ENCODE measurements at places on chromosomes 12 and 14.
A peak's percentile ranks its signal among the peaks of the same experiment; 100 is the strongest.

- H3K4me1 ChIP-seq = no peaks in the 10 kb centered on the region
- no peak overlapping the region for H3K27ac ChIP-seq
- no peak for DNase-seq
- no peaks in the 10 kb centered on the region for H3K36me3 ChIP-seq
- H3K4me3 ChIP-seq = no peak overlapping the region
These were observed 854.4 kb downstream of the TMEM121 start for GRCh38 chr14:106380740-106381139.

DNA sequence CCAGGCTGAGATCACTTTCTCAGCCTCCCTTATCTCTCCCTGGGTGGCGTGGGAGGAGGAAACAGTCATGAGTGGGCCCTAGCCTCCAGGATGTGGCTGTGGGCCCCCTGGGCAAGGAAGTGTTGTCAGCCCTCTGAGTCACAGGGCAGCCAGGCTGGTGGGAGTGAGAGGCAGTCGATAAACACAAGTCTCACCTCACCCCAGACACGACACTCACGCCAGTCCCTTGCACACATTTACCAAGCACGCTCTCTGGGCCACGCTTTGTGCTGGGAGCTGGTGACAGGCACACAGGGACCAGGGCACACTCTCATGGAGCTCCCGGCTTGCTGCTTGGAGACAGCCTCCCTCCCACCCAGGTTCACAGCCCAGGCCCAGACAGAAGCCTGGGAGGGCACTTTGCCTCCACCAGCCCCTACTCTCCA is 1.9 kb upstream of the KRT79 start:
- H3K27me3 ChIP-seq = no peaks in the 10 kb centered on the region
- no peak overlapping the region for H3K4me3 ChIP-seq
- no peak for DNase-seq
- no peaks in the 10 kb centered on the region for H3K36me3 ChIP-seq
- no peaks in the 10 kb centered on the region for H3K4me1 ChIP-seq

GRCh38 chr12:67425394-67425793 is 156.2 kb downstream of the CAND1 start:
- H3K4me1 ChIP-seq = no peaks in the 10 kb centered on the region
- no peak overlapping the region for H3K27ac ChIP-seq
- H3K36me3 ChIP-seq = no peaks in the 10 kb centered on the region
- no peak overlapping the region for H3K4me3 ChIP-seq
- H3K27me3 ChIP-seq = no peaks in the 10 kb centered on the region
- no peak for DNase-seq

DNA sequence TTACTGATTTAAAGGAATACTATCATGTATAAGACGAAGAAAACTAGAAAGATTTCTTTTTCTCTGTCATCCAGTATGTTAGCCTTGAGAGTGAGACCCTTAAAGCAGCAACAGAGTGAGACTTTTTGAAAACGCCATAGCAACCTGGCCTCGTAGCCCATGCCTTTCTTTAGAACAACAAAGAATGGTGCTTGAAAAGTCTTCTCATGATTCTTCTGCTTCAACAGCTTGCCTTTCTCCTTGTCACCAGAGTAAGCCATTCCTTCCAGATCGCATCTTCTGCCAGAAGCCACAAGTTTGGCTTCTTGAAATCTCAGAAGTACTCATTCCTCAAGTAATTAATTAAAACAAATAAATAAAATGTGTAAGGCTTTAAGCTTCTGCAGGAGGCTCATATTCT is 109.3 kb downstream of the PDE3A start:
- H3K27ac ChIP-seq = peak overlapping the region; percentile 11
- no peak overlapping the region for H3K4me3 ChIP-seq
- DNase-seq = no peak
- H3K4me1 ChIP-seq = peaks cover 26% of the 10 kb centered on the region
- no peaks in the 10 kb centered on the region for H3K27me3 ChIP-seq

- H3K27me3 ChIP-seq = no peaks in the 10 kb centered on the region
- no peak overlapping the region for H3K4me3 ChIP-seq
- no peak overlapping the region for H3K27ac ChIP-seq
- DNase-seq = no peak
- no peaks in the 10 kb centered on the region for H3K4me1 ChIP-seq
These were observed 1097.4 kb upstream of the TMEM132C start for GRCh38 chr12:127169321-127170181.

- H3K4me1 ChIP-seq = no peaks in the 10 kb centered on the region
- H3K27me3 ChIP-seq = no peaks in the 10 kb centered on the region
- H3K36me3 ChIP-seq = no peaks in the 10 kb centered on the region
These were observed 9.7 kb upstream of the ZNF605 start for GRCh38 chr12:132965796-132966195.

- no peak overlapping the region for H3K27ac ChIP-seq
- H3K4me1 ChIP-seq = no peaks in the 10 kb centered on the region
- H3K4me3 ChIP-seq = no peak overlapping the region
- no peak for DNase-seq
- no peaks in the 10 kb centered on the region for H3K27me3 ChIP-seq
These were observed 537.3 kb downstream of the TMTC2 start for GRCh38 chr12:83224012-83224411.

DNA sequence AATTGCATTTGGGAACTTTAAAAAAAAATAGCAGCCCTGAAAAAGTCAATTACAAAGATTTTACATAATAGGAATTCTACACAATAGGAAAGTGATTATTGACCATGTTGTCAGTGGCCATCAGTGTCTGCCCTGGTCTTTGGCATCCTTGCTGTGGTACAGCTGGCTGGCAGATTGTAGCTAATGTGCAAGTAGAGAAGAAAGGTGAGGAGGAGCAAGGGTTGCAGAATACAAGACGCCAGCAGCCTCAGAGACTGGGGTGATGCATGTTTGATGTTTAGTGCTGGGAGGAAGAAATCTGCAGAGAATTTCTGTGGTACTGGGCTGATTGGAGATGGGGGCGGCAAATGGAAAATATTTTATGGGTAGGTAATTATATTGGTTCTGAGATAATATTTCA is 322.9 kb downstream of the TMEM117 start:
- H3K27me3 ChIP-seq = no peaks in the 10 kb centered on the region
- no peaks in the 10 kb centered on the region for H3K36me3 ChIP-seq
- no peak overlapping the region for H3K4me3 ChIP-seq

GRCh38 chr14:73755434-73756014 is 41.3 kb upstream of the PNMA1 start:
- no peaks in the 10 kb centered on the region for H3K27me3 ChIP-seq
- H3K4me1 ChIP-seq = peaks cover 87% of the 10 kb centered on the region
- H3K4me3 ChIP-seq = peak overlapping the region; percentile 35
- H3K36me3 ChIP-seq = no peaks in the 10 kb centered on the region
- peak; percentile 84 for DNase-seq
- peak overlapping the region; percentile 99 for H3K27ac ChIP-seq

- peak overlapping the region; percentile 13 for H3K4me3 ChIP-seq
- DNase-seq = peak; percentile 97
- H3K27me3 ChIP-seq = no peaks in the 10 kb centered on the region
- H3K36me3 ChIP-seq = no peaks in the 10 kb centered on the region
- H3K27ac ChIP-seq = peak overlapping the region; percentile 77
- H3K4me1 ChIP-seq = no peaks in the 10 kb centered on the region
These were observed 3.4 kb upstream of the RNASE7 start for GRCh38 chr14:21038441-21039422.

GRCh38 chr12:66598608-66599007 is 80.3 kb downstream of the GRIP1 start:
- no peak overlapping the region for H3K27ac ChIP-seq
- H3K27me3 ChIP-seq = no peaks in the 10 kb centered on the region
- no peaks in the 10 kb centered on the region for H3K4me1 ChIP-seq
- no peaks in the 10 kb centered on the region for H3K36me3 ChIP-seq
- no peak for DNase-seq
- H3K4me3 ChIP-seq = no peak overlapping the region

- no peak overlapping the region for H3K27ac ChIP-seq
- no peaks in the 10 kb centered on the region for H3K4me1 ChIP-seq
- no peak overlapping the region for H3K4me3 ChIP-seq
- H3K27me3 ChIP-seq = no peaks in the 10 kb centered on the region
- no peak for DNase-seq
These were observed 977.9 kb downstream of the TMTC2 start for GRCh38 chr12:83664650-83665049.

GRCh38 chr12:109982210-109982609 is 14.0 kb downstream of the GIT2 start:
- no peaks in the 10 kb centered on the region for H3K4me1 ChIP-seq
- DNase-seq = no peak
- no peak overlapping the region for H3K4me3 ChIP-seq
- no peaks in the 10 kb centered on the region for H3K27me3 ChIP-seq

- H3K27ac ChIP-seq = no peak overlapping the region
- H3K36me3 ChIP-seq = no peaks in the 10 kb centered on the region
- no peak for DNase-seq
These were observed 381.0 kb downstream of the NOVA1 start for GRCh38 chr14:26216786-26217185.

- no peaks in the 10 kb centered on the region for H3K36me3 ChIP-seq
- H3K27ac ChIP-seq = no peak overlapping the region
- H3K4me1 ChIP-seq = peaks cover 7% of the 10 kb centered on the region
- no peaks in the 10 kb centered on the region for H3K27me3 ChIP-seq
These were observed 220.2 kb downstream of the SLC41A2 start for GRCh38 chr12:104737791-104738301.

- H3K4me1 ChIP-seq = peaks cover 5% of the 10 kb centered on the region
- H3K4me3 ChIP-seq = no peak overlapping the region
- DNase-seq = peak; percentile 75
These were observed 84.1 kb upstream of the GNG2 start for GRCh38 chr14:51776102-51776894.

- DNase-seq = no peak
- no peak overlapping the region for H3K4me3 ChIP-seq
- H3K27me3 ChIP-seq = no peaks in the 10 kb centered on the region
- no peak overlapping the region for H3K27ac ChIP-seq
- no peaks in the 10 kb centered on the region for H3K36me3 ChIP-seq
These were observed 176.4 kb downstream of the TMTC2 start for GRCh38 chr12:82862876-82863649.

GRCh38 chr14:75277815-75278421 is 710 bp upstream of the FOS start:
- no peaks in the 10 kb centered on the region for H3K27me3 ChIP-seq
- H3K4me3 ChIP-seq = peak overlapping the region; percentile 69

DNA sequence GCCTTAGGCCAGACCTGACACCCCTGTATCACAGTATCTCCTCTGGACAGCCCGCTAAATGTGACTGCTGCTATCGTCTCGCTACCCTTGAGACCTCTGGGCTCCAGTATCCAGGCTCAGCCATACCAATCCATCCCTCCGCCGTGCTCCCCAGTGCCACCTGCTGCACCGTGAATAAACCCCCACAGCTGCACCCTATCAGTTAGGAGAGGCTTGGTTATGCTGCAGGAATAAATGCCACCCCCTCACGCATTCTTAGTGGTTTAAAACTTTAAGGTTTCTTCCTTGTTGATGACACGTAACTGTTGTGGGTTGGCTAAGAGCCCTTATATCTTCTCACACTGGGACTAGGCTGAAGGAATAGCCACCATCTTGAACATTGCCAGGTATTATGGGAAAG is 12.1 kb downstream of the CCDC63 start:
- no peaks in the 10 kb centered on the region for H3K27me3 ChIP-seq
- no peaks in the 10 kb centered on the region for H3K4me1 ChIP-seq
- no peak overlapping the region for H3K27ac ChIP-seq

Measured in sigmoid colon (tissue), 7 donors.